HFFc6 (cell line): ENCODE measurements at places on chromosomes 12 and 14. TPM values are rescaled to one million over a fixed set of nuclear protein-coding genes. Genes with fewer than 3 reads are reported as not detected.

The MANSC4 gene
- total RNA-seq, result not detected in 3 replicates

The GPR84 gene
- total RNA-seq, result not detected in 3 replicates

The CD4 gene
- total RNA-seq, result 0.11 TPM in 1 of 3 replicates, not detected in the others

GRCh38 chr12:7929083-7929792 lies 6.7 kb downstream of the SLC2A3 start:
- DNase-seq, result no peak

GRCh38 chr14:62364800-62365280 lies 602.6 kb downstream of the SNAPC1 start:
- no peak for DNase-seq

- no peak for DNase-seq
Observed at GRCh38 chr12:117821480-117822175, 147.2 kb downstream of the KSR2 start.

GRCh38 chr12:14850929-14851663 lies 7.8 kb upstream of the ART4 start:
- DNase-seq, result no peak

GRCh38 chr14:32319368-32320049 lies 9.6 kb upstream of the AKAP6 start:
- DNase-seq, result peak; percentile 30

DNA sequence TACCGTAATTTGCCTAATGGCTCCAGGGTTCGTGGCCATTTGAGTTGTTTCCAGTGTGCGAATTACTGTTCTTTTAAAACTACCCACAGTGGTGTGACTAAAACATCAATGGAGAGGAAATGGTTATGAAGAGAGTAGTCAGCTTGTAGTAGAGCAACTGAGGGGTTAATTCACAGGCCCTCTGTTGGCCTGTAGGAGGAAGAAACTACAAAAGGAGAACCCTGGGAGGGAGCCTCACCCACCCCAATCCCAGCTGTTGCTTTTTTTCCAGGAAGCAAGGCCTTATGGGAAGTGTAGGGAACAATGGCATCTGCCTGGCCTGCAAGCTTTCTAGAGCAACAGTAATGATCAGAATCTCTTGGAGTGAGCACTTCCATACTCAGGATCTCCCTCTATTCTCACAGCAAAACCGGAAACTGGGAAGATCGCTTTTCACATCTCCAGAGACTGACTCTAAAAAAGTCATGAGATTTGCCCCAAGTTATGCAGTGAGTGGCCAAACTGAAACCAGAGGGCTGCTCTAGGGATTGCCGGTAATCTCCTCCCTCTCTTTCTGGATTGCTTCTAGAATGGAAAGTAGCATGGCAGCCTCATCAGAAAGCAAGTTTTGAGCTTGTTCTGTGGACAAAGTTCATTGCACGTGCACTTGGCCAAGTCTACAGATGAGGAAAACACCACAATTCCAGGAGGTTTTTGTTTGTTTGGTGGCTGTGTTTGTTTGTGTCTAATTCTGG lies 125.3 kb upstream of the PWP1 start:
- no peak for DNase-seq

GRCh38 chr12:5439788-5440300 lies 7.9 kb downstream of the NTF3 start:
- DNase-seq, result no peak
